Stimulated activated CD8-positive, alpha-beta memory T cell treated with anti-CD3 and anti-CD28 coated beads, Interleukin-7, amount 100 ng/mL, for 1 hour (primary cell): ENCODE measurements at places on chromosomes 6 and 20.

GRCh38 chr6:17845598-17845997, 138.9 kb upstream of the NUP153 start:
- no peak for DNase-seq

DNA sequence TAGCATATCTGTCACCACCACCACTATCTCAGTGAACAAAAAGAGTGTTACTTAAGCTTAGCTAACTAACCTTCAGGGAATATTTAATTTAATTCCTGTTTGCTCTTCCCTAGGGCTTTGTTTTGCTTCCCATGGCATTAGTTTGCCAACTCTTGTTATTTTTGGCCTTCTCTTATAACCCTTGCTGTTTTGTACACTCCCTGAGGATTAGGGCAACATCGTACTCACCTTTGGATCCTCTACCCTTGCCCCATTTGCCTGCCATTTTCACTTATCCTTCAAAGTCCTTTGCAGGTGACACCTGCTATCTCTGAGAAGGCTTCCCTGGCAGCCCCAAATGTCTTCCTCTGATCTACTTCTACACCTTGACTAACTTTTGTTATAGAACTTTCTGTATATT, 23.7 kb downstream of the ACOT13 start:
- DNase-seq, result no peak

GRCh38 chr6:154399097-154399496, 42.5 kb upstream of the IPCEF1 start:
- no peak for DNase-seq

DNA sequence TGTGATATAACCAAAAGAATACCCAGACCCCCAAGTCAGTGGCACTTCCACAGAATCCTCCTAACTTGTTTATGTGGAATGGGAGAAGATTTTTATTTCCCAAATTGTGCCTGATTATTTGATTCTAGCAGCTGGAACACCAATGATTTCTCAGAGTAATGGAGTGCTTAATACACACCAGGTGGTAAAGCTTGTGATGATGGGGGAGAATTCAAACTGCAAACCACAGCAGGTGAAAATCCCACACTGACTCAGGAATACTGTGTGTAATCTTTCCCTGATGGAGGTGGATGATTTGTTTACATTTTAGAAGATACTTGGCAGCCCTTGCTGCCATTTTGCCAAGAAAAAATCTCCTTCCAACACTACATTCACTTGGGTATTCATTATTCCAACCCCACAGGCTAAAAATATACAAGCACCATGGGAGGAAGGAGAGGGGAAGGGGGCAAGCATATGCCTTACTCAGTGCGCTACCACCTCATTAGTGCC, 212.7 kb upstream of the PLN start:
- no peak for DNase-seq

- no peak for DNase-seq
Observed at GRCh38 chr6:42988486-42989020, 4.2 kb downstream of the PPP2R5D start.
